ENCODE measurements at places on chromosomes 5 and 9.

GRCh38 chr5:37834542-37835379, 5.1 kb downstream of the GDNF start:
- no peak for DNase-seq

GRCh38 chr9:6506571-6506970, 93.6 kb downstream of the UHRF2 start:
- no peak for DNase-seq

DNA sequence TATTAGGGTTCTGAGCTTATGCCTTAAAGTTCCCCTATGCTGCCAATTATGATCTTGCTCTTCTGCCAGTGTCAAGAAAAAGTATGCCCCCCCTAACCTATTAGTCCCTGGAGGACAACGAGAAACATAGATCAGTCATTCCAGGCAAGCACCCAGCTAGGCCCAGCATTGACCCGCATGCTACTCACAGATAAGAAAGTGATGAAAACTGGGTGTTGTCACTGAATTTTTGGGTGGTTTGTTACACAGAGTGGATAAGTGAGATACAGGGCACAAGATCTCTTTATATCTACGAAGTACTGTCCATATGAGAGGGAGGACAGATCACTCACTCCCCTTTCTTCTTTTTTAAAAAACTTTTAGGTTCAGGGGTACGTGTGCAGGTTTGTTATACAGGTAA, 6.4 kb upstream of the TEX48 start:
- DNase-seq: no peak

GRCh38 chr5:174284873-174285272, 239.4 kb downstream of the NSG2 start:
- DNase-seq: no peak

DNA sequence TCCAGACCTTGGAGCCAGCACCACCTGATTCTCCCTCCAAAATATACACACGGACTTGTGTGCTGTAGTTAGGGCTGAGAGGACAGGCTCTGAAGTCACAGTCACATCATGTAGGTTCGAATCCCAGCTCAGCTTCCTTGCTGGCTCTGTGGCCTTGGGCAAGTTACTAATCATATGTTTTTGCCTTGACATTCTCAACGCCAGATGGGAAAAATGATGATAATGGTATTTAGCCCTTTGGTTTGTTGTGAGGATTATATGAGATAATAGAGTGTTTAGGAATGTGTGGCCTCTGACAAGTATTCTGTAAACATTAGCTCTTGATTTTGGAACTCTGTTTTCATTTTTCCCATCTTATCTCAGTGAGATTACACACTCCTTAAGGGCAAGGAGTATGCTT, 72.5 kb downstream of the PLAC8L1 start:
- DNase-seq: no peak

- no peak for DNase-seq
Observed at GRCh38 chr5:135600152-135600570, 21.4 kb upstream of the CXCL14 start.

GRCh38 chr5:41871852-41872251, 1.6 kb upstream of the OXCT1 start:
- no peak for DNase-seq

- DNase-seq: no peak
Observed at GRCh38 chr9:91410161-91410560, 13.5 kb downstream of the NFIL3 start.

GRCh38 chr9:85479305-85479704, 262.4 kb downstream of the AGTPBP1 start:
- DNase-seq: no peak

GRCh38 chr9:126625329-126626126, 11.8 kb downstream of the LMX1B start:
- no peak for DNase-seq

DNA sequence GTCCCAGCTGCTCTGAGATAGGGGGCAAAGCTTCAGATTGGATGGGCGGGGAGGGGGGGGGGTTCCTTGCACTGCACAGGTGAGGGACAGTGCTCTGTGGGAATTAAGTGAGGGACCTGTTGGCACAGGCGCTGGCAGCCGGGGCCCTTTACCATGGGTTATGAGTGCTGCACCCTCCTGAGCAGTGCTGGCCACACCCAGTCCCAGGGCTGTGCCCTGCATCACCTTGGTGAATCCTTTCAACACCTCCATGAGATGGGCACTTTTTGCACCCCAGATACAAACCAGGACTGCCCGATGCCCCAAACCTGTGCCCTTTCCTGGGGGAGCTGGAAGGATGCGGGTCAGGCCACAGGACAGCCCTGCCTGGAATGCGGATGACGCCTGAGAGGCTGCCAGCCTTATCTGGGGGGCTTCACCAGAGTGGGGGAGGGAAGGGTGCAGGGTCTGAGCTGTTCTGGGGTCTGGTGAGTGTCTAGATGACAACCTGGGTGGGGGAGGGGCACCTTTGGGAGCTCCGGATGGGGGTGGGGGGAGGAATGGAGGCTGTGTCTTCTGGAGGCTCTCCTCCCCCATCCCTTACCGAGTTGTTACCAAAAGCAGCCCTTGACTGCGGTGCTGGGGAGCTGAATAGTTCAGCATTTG, 5.2 kb downstream of the CRB2 start:
- no peak for DNase-seq

DNA sequence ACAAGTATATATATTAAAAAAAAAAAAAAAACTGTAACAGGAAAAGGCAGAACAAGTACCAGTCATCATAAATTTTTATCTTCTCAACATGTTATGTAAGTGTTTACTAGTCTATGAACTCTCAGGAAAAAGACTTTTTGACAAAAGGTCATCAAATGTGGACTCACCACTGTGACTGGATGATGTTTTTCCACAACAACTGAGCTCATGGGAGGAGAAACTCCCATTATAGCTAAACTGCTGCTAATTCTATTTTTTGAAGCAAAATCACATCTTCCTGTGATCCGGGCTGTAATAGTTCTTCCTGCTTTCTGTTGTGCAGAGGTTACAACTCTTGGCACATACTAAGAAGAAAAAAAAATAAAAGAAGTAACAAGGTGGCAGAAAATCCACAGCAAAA, 39.6 kb downstream of the POC5 start:
- no peak for DNase-seq

- DNase-seq: no peak
Observed at GRCh38 chr5:108788142-108788541, 40.4 kb downstream of the FER start.

DNA sequence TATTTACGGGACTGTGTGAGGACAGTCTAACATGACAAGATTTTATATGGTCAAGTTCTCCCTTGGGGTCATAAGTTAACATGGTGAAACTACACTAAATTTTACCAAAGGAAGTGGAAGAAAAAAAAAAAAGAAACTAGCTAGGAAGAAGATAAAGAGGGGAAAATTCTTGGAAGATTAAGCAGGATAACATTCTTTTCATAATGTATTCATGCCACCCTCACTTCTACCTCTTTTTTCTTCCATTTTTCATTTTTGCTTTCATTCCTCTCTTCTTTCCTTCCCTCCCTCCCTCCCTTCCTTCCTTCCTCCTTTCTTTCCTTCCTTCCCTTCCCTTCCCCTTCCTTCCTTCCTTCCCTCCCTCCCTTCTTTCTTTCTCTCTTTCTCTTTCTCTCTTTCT, 254.6 kb downstream of the RFX3 start:
- no peak for DNase-seq

- no peak for DNase-seq
Observed at GRCh38 chr9:22392523-22392922, 54.1 kb upstream of the DMRTA1 start.

- DNase-seq: no peak
Observed at GRCh38 chr5:130874861-130875417, 290.1 kb downstream of the HINT1 start.

- DNase-seq: no peak
Observed at GRCh38 chr5:170338291-170338690, 40.7 kb upstream of the LCP2 start.

GRCh38 chr5:65808251-65808741, 86.3 kb downstream of the NLN start:
- no peak for DNase-seq

- no peak for DNase-seq
Observed at GRCh38 chr5:180375955-180376354, 22.8 kb upstream of the GFPT2 start.

- DNase-seq: no peak
Observed at GRCh38 chr5:141732417-141732816, 50.4 kb upstream of the ARAP3 start.

DNA sequence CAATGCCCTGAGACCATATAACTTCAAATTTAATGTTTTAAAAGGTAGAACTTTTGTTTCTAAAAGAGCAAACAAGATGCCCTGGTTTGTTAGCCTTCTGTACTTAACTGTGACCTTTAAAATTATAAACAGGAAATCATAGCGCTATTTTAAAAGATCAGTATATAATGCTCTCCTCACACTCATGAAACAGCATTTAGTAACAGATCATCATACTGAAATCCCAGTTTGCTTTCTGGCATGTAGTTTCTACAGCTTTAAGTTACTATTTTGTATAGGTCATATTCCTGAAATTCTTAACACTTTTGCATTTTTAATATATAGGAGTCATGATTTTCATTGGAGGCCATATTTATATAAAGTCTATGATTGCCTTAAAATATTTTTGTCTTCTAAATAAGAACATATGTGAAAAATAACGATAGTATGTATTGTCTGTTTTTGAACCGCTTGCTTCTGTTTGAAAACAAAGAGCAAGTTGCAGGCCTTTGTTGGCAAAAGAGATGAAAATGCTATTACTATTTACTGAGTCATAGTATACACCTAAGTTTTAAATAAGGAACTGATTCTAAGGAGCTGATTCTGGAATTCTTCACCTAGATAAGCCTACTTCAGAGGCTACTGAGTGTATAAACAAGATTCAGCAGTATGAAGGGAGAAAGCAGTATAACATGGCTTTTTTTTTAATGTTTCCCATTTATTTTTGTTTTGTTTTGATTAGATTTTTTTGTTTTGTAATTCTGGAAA, 20.5 kb downstream of the SRFBP1 start:
- no peak for DNase-seq

- DNase-seq: no peak
Observed at GRCh38 chr5:177311392-177311722, 341 bp downstream of the MXD3 start.

DNA sequence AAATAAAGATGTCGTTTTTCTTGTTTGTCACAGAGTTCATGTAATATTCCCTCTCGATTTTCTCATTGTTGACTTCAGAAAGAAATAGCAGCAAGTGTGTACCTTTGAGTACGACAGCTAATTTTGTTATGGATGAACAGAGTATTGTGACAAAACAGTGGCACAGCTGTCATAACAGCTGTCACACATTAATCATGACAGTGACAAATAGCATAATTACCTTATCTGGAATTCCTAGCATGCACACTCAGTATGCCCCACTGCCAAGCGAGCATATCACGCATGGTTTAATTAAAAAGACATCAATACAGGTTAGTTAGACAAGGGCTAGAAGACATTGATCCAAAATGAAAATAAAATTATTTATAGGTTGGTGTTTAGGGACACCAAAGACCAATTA, 375.1 kb downstream of the SPATA31D1 start:
- no peak for DNase-seq

GRCh38 chr5:28810751-28811136, 1772.4 kb upstream of the CDH9 start:
- DNase-seq: no peak

DNA sequence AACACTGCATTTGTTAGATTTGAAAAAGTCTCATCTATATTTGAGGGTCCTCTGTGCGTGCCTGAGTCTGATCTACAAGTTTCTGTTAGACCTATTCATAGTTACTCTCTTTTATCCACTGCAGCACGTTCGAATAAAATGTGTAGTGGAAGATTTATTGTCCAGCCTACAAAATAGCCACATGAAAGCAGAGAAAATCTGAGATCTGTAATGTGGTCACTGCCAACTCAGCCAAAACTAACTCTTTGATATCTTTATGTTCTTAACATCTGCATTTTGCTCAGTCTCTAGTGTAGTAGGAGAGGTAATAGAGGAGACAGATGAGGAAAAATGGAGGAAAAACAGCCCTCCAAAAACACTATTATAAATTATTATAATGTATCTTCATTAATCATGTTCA, 354.0 kb downstream of the NPR3 start:
- no peak for DNase-seq

DNA sequence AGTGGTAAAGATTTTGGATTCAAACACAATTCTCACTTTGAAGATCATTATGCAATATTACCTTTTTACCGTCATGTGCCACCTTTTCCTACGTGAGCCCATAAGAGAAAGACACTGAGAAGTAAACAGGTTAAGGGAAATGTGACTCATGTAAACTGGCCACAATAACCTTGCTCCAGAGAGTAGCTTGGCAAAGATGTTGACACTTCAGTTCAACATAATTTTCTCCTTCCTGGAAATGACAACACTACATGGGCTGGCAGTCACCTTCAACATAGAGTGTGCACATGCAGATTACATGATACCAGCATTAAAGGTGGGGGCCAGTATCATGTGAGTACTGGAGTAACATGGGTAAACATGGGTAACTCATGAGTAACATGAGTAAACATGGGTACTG, 141.9 kb downstream of the CDK5RAP2 start:
- DNase-seq: no peak

DNA sequence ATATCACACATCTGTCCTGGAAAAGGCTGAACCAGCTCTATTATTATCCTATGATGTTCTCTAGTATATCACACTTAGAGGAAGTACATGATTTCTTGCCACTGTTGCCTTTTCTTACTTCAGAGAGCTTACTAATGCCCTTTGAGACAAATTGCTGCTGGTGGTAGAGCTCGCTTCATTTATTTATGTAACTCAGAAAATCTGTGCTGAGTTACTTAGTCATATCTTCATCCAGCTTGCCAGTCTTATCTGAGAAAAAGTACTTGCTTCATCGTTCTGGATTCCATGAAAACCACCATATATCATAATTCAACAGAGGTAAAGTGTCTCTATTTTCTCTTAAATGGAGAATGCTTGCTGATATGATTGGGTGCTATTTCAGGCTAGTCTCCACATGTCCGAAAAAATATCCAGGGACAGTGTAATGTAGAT, 26.6 kb downstream of the PTPDC1 start:
- DNase-seq: no peak

DNA sequence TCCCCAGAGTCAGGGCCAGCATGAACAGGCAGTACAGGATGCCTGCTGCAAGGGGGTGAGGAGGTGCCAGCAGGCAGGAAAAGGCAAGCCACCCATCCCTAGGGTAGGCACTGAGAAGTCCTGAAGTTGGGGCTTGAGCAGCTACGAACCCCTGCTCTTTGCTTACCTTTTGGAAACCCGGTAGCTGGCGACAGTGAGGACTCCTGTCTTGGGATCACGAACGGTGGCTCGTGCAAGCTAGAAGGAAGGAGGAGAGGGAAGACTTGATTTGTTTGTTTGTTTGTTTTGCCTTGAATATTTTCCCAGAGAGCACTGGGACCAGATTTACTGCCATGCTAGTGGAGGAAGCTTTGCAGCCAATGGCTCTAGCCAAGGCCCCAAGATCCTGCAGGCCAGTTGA, 23.7 kb downstream of the P4HA2 start:
- no peak for DNase-seq

DNA sequence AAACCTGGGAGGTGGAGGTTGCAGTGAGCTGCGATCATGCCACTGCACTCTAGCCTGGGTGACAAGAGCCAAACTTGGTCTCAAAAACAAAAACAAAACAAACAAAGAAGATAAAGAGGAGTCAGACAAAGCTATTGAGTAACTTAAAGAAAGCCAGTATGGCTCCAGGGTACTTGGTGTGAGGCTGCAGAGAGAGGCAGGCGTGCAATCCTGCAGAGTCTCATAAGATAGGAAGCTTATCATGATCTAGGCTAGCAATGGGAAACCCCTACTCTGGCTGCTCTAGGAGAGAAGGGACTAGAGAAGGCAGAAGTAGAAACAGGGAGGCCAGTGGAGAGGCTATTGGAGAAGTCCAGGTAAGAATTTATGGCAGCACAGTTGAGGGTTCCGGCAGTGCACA, 42.0 kb downstream of the ARRDC3 start:
- DNase-seq: no peak

- DNase-seq: no peak
Observed at GRCh38 chr9:81132796-81133195, 556.6 kb downstream of the TLE1 start.
